ENCODE measurements at places on chromosomes 2 and 18.

- DNase-seq: no peak
Observed at GRCh38 chr2:186913870-186914269, 64.9 kb upstream of the ZSWIM2 start.

- DNase-seq: no peak
Observed at GRCh38 chr2:167331636-167332232, 443.5 kb downstream of the XIRP2 start.

GRCh38 chr2:84939426-84940087 is 31.4 kb upstream of the KCMF1 start:
- no peak for DNase-seq

DNA sequence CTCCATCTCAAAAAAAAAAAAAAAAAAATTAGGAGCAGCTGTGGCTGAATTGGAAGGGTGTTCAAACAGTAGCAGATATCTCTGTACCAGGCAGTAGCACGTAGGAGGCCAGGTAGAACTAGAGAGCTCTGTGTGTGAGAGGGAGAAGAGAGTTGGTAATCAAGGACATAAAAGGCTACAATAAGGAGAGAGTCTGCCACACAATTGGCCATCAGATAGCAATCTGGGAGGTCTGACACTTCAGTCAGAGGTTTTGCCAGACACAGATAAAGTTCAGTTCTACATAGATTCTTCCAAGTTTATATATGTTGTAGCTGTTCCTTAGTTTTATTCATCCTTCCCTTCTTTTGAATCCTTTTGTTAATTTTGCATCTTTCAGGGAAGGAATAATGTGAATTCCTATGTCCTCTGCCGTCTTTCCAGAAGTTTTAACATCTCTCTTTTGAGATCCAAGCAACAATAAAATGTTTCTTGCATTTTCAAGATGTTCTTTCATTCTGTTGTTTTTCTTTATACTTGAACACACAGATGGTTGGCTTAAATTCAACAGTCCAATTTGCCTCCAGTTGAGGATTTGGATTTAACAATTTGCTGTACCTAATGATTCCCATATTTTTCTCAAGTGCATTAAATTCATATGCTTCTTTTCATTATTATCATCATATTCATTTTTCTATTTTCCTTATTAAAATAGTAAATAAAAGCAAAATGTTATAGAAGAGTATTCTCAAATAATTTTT is 600.3 kb upstream of the GCFC2 start:
- no peak for DNase-seq

DNA sequence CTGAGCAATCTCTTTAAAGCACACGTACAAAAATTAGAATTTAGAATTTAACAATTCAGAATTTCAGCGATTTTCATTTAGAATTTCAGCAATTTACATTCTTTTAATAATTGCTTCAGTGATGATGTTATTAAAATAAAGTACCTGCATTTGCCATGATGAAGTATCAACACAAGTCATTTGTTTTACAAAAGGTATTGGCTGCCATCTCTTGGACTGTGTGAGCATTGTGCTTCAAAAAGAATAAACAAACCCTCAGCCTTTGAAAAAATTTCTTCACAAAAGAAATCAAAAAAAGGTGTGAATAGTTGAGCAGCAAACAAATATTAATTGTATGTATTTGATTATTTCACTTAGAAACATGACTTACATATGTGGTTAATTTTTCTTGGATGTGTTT is 27.1 kb upstream of the ZC3H15 start:
- no peak for DNase-seq

DNA sequence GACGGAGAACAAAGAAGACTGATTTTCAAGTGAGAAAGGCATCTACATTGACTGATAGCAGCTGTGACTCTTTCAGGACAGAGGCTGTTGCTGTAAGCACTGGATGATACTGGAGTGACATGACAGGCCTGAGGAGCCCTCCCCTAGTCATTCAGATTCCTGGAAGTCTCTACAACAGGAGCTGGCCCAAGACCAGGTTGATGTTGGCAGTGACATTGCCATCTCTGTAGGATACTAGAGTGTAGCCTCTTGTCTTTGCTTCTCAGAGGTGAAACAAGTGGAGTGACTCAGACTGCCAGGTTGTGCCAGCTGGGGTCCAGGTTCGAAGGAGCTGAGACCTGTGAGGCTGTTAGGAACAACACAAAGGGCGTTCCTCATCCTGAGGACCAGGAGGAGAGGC is 44.7 kb upstream of the SH3RF3 start:
- DNase-seq: no peak

- no peak for DNase-seq
Observed at GRCh38 chr18:53056064-53056463, 716.1 kb downstream of the DCC start.

DNA sequence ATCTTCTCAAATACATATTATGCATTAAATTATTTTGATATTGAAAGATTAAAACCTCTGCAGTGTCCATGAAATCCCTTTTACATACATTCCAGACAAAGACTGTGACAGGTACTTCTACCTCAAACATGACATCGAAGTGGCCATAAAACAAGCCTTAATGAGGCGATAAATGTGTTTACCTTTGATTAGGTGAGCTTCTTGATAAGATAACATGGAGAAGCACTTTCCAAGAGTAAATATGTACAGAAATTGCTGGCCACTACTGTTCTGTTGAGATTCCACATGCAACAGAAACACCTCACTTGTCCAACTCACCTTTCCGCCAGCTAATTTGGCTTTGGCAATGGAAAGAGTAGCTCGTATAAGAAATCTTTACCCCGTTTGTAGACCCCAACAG is 55.2 kb downstream of the ZEB2 start:
- no peak for DNase-seq
